KG1 (cell line): ENCODE measurements at places on chromosomes 16 and 17.

DNA sequence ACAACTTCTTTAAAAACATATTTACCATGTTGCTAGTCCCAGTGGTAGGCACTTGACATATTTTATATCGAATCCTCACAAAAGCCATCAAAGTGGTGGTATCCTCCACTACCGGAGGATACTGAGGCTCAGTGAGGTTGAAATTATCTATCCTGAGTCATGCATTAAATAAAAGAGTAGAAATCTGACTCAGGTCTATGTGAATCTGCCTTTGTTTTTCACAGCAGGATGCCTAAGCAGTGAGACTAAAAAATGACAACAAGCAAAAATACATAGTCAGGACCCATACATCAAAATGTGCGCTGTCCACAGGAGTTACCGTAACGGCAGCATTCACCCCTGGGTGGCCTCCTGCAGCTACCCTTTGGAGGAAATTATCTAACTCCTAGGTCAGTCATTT, 17.7 kb downstream of the BRD7 start:
- no peak for DNase-seq

DNA sequence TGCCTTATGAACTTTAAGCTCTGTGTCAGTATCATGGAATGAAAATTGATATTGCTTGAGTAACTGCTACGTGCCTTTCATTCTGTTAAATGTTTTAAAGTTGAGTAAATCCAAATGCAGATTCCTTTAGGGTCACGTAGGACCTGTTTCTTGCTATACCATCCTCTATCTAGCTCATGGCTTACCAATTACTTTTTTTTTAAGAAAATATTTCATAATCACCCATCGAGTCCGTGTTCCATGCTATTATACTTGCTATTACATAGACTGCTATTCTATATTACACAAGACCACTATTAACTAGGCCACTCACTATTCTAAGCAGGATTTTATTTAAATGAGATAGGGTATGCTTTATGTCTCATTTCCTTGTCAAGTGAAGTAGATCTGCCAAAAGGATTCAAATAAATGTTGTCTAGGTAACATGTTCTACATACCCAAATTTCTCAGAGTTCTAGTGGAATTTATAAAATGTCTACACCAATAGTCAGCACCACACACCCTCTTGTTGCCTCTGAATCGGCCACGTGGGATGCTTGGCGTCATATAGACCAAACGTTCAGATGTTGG, 11.9 kb downstream of the ANKFN1 start:
- no peak for DNase-seq

- no peak for DNase-seq
Measured at GRCh38 chr17:5068236-5068635, 10.0 kb upstream of the ZFP3 start.

- DNase-seq: no peak
Measured at GRCh38 chr17:58531661-58532554, 17.5 kb upstream of the MTMR4 start.

DNA sequence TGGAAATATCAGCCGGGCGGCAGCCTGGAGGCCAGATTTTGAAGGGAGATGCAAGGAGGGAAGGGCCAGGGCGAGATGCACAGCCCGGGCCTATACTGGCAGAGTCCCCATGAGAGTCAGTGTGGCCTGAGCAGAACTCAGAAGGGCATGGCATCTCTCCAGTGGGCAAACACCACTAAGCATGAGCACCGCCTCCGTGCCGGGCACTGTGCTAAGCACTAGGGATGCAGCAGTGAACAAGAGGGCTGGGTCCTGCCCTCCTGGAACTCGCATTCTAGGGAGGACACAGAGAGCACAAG, 33.5 kb downstream of the TK2 start:
- DNase-seq: no peak

DNA sequence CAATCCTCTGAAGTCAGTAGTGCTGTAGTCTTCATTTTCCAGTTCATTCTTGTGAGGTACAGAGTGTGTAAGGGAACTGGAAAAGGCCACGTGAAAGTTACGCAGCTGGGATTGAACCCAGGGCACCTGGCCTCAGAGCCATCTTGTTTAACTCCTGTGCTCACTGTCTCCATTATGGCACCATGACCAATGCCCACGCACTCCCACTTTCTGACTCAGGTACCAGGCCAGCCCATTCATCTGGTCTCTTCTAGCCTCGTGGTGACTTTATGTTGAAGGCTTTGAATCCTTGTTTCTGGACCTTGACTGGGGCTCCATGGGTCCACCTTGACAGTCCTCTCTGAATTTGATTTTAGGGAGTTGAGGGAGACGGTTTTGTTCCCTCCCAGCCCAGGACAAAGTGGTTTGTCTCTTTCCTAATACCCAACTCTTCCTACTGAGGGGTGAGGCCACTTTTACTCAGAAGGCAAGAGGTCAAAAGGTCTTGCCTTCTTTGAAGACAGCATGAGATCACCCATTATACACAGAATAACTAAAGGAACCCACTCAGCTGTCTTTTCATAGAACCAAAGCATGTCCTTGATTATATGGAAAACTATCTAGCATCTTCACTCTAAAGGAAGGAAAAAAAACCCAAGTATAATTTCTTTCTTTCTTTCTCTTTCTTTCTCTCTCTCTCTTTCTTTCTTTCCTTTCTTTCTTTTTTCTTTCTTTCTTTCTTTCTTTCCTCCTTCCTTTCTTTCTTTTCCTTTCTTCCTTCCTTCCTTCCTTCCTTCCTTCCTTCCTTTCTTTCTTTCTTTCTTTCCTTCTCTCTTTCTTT, 50.0 kb downstream of the OTOA start:
- no peak for DNase-seq

DNA sequence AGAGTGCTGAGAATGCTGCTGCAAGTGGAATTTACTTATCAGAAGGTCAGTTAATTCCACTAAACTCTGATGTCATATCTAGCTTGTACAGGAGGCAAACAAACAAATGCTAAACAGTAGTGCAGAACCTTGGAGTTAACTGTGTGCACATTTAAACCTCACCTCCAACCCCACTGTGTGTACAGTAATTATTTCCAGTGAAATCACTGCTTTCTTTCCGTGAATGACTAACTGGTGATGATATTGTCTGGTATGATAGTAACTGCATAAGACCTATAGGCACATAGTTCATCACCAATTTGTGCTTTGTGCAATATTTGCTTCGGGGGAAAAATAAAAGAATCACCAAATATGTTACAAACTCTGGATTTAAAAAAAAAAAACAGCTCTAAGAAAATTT, 492.5 kb upstream of the HSBP1 start:
- DNase-seq: no peak

- no peak for DNase-seq
Measured at GRCh38 chr17:81865733-81866439, 5.3 kb downstream of the ARHGDIA start.

- DNase-seq: no peak
Measured at GRCh38 chr16:17334096-17334495, 136.7 kb downstream of the XYLT1 start.

- peak; percentile 51 for DNase-seq
Measured at GRCh38 chr16:46947900-46948547, 25.4 kb downstream of the DNAJA2 start.

DNA sequence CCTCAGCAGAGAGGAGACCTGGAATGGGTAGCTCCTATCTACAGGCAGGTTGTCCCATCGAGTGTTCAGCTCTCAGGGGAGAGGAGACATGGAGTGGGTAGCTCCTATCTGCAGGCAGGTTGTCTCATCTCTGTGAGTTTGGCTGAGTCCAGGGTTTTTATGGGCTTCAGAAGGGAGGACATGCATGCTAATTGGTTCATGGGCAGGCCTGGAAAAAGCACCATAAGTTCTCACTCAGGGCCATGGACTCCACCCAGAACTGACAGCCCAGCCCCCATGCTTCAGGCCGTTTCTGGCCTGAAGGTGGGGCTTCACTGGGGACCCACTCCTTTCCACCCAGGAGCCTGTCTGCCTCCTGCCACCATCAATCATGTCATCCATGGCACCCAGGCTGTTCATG, 84.0 kb downstream of the CYB561 start:
- no peak for DNase-seq

GRCh38 chr16:12468552-12468951, 335.1 kb downstream of the CPPED1 start:
- no peak for DNase-seq

DNA sequence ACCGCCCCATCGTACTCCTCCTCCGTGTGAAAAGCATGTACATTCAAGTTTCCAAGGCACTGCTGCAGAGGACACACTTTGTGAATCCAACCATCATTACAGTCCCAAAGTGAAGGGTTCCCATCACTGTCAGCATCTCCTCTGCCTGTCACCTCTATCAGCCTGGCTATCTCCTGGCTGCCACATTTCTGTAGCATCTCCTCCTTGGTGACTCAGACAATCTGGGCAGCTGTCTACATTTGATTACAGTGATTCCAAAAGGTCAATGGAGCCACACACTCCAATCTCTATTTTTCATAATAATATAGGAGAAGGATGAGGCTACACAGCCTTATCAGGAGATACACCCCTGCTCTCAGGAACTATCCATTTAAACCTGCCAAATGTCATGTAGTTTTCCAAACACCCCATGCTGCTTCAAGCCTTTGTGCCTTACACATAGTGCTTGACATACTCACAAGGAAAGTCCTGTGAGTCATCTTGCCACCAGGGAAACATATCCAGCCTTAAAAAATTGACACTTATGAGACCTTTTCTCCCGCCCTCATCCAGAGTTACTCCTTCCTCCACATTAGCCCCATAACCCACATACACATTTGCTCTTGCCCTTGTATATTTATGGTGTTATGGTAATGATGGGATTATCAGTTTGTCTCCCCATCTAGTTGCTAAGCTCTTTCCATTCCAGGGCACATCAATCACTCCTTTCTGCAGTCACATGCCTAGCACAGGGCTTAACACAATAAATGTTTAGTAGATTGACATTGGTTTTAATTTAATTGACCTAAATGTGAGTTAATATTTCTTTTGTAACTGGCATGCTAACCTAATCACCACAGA, 250.1 kb upstream of the CDH5 start:
- DNase-seq: no peak

- DNase-seq: no peak
Measured at GRCh38 chr17:7436556-7437368, 1.5 kb downstream of the TMEM102 start.

DNA sequence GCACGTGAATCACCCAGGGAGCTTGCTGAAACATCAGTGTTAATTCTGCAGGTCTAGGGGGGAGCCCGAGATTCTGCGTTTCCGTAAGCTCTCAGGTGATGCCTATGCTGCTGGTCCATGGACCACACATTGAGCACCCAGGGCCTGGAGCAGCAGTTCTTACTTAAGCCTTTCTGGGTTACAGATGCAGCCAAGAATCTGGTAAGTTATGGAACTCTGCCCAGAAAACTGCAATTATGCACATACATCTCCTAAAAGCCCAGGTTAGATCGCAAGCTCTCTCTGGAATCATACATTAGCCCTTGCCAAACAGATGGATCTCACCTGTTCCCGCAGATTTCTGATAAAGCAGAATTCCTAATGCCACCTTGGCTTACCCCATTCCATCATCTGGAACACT, 265.9 kb upstream of the SALL1 start:
- DNase-seq: no peak

- no peak for DNase-seq
Measured at GRCh38 chr16:79404571-79404970, 196.0 kb downstream of the MAF start.

- no peak for DNase-seq
Measured at GRCh38 chr16:68408967-68409366, 39.3 kb downstream of the SMPD3 start.

DNA sequence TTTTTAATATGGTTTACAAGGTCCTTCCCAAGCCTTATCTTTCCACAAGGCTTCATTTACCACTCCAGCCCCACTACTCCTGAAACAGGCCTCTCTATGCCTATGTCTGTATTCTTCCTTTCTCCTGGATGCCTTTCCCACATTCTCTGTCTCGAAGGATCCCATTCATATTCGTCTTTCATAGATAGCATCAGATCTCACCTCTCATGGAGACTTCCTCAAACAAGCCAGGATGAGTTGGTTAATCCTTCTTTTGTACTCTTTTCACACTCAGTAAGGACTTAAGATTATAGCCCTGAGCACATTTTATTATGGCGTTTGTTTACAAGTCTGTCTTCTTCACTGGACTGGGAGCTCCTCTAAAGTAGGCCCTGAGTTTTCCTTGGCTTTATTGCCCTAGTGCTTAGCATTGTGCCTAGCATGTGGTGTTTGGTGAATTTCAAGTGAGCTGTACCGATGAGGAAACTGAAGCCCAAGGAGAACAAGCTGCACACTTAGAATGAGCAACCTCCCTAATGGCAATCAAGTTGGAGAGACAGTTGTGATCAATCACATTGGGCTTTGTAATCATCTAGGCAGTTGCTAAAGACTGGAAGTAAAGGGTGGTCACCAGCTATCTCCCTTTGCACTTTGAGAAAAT, 10.0 kb upstream of the TBX4 start:
- no peak for DNase-seq

GRCh38 chr16:47029724-47030123, 56.2 kb upstream of the DNAJA2 start:
- DNase-seq: no peak

GRCh38 chr17:21460358-21460757, 84.2 kb downstream of the KCNJ12 start:
- no peak for DNase-seq

GRCh38 chr16:2022723-2023091, 3.1 kb downstream of the NPW start:
- no peak for DNase-seq

GRCh38 chr16:27951489-27952120, 111.9 kb downstream of the GSG1L start:
- no peak for DNase-seq

- DNase-seq: no peak
Measured at GRCh38 chr17:73293480-73293911, 18.3 kb downstream of the CDC42EP4 start.

GRCh38 chr17:74176546-74177001, 26.9 kb upstream of the RPL38 start:
- peak; percentile 23 for DNase-seq

DNA sequence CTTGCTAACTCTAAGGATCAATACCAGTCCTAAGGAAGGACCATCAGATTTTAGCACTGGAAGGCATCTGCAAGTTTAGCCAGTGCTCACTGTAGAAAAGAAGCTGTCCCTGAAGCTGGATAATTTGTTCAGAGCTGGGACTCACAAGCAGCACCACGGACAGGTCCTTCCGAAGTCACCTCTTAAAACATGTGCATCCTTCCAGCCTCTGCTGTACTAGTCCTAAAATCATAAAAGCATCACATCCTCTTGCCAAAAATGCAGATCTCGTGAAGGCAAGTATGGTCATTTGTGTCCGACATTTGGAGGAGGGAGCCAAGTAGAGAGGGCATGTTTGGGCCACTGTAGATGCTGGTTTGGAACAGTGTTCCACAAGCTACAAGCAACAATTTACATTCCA, 506.9 kb downstream of the RBFOX1 start:
- DNase-seq: no peak
